NCI-H524 treated with DMSO at 0.1 percent for 48 hours (cell line): ENCODE measurements at places on chromosomes 1 and 21.

- peak; percentile 91 for DNase-seq
Observed at GRCh38 chr1:29210278-29211085, 20.3 kb downstream of the MECR start.

GRCh38 chr1:212164095-212164872 lies 120.9 kb upstream of the PPP2R5A start:
- no peak for DNase-seq

- no peak for DNase-seq
Observed at GRCh38 chr1:167455786-167456446, 62.4 kb downstream of the CD247 start.

GRCh38 chr21:41426676-41427404 lies 801 bp downstream of the MX1 start:
- DNase-seq = no peak

GRCh38 chr1:68620571-68620970 lies 123.7 kb upstream of the DEPDC1 start:
- DNase-seq = no peak

DNA sequence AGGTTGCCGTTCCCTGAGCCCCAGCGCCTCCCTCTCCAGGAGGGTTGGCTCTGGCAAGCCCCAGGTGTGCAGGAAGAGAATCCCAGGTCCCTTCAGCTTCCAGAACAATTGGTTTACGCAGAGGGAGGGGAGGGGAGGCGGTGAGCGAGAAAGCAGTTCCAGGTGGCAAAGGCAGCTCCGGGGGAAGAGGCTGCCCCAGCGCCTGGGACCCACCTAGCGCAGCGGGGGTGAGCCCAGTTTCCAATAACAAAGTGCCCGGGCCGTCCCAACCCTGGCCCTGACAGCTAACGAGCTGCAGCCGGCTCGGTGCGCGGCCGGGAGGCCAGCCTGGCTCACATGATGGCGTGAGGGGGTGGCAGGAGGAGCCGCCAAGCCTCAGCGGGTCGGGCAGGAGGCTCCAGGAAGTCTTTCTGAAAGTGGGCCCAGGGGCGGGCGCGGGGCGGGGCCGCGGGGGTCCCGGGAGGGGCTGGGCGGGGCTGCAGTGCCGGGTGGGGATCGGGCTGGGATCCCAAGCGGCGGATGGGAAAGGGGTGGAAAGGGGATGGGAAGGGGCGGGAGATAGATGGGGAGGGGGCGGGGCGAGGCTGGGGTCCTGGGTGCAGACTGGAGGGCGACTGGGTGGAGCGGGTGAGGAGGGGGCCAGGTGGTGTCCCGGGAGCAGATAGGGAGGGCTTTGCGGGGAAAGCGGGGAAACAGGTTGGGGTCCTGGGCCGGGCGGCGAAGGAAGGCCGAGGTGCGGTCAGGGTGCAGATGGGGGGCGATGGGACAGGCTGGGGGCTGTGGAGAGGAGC lies 22.8 kb downstream of the DHRS3 start:
- no peak for DNase-seq

DNA sequence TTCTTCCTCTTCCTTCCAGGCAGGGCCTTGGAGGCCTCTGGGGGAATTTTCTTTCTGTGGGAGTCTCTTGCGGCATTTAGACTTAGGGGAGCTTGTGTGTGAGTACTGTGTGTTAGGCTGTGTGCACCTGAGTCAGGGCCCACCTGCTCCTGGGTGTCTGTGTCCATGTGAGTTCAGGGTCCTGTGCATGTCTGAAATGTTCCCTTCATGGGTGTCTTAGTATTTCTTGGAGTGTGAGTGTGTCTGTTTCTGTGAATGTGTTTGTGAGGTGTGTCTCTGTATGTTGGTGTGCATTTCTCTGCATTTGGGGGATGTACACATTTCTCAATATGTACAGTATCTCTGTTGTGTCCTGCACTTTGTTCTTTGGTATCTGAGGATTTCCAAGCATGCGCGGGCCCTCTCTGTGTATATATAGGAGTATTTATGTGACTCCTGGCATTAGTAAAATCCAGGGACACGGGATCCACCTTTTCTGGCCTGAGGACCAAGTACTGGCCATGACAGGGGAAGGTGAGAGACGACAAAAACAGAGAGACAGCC lies 2.4 kb downstream of the TFAP2E start:
- no peak for DNase-seq

DNA sequence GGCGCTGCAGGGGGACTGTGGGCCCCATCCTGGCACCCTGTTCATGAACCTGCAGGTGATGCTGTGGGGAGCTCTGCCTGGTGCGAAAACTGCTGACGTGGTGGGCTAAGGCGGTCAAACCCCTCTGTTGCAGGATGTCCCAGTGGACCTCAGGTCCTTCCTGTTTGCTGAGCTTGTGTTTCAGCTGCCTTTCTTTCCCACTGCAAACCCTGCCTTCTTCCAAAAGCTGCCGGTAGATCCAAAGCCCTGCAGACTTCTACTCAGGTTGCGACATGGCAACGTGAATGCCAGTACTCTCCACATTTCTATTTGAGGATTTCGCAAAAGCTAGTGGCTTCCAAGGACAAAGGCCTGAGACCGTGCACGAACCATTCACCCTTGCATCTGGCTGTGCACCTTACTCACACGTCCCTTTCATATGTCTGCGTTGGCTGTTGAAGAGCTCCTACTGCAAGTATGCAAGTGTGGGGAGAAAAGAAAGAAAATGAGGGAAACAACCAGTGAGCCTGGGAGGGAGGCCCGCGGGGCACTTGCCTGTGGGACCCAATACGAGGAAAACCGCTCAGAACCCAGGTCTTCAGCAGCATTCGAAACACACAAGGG lies 6.2 kb upstream of the RRP1 start:
- no peak for DNase-seq

- DNase-seq = no peak
Observed at GRCh38 chr21:44390886-44391285, 37.5 kb downstream of the TRPM2 start.

GRCh38 chr21:37496972-37497371 lies 130.4 kb downstream of the DYRK1A start:
- no peak for DNase-seq

DNA sequence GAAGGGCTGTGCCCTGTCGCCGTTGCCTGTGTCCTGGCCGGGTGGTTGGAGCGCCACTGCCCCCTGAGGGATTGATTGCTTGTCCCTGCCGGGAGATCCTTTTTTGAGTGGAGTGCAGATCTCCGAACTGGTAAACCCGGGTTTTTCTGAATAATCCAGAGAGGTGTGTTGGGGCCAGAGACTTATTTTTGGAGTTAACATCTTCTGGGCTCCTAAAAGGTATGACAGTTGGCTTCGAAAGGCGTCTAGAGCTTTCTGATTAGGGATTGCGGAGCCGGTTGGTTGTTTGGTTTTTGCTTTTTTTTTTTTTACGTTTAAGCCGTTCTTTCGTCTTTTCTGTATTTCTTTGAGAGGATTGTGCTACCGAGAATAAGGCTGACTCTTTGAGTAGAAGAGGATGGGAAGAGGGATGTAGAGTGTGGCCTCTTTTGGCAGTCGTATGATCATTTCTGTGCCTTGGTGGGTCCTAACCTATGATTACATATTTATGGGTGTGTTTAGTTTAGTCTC lies 756 bp downstream of the RLF start:
- no peak for DNase-seq

DNA sequence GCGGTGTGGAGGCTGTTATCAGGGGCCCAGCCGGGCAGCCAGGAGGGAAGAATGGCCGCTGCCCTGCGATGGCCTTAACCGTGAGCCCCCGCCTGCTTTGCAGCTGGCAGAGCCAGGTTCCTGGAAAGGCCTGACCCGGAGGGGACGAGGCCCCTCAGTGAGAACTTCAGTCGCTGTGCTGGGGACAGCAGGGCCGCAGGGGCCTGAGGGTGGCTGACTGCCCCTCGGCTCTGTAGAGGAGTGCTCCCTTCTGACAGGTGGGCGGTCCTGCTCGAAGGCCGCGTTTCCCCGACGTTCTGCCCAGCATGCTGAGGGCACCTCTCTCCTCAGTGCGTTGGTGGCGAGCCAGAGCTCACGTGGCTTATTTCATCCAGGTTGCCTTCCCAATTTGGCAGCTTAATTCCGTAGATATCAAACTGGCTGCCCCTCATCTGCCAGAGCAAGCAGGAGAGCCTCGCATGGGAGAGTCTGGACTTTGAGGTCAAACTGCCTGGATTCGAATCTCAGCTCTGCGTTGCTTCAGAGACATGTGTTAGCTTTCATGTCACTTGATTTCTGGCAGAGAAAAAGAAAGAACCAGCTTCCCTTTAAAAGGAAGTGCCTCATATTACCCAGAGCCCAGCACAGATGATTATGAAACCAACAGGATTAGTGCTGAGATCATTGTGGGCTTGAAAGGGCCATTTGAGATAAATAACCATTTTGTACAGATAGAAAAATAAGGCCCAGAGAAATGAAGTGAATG lies 239.8 kb downstream of the SDCCAG8 start:
- DNase-seq = no peak

DNA sequence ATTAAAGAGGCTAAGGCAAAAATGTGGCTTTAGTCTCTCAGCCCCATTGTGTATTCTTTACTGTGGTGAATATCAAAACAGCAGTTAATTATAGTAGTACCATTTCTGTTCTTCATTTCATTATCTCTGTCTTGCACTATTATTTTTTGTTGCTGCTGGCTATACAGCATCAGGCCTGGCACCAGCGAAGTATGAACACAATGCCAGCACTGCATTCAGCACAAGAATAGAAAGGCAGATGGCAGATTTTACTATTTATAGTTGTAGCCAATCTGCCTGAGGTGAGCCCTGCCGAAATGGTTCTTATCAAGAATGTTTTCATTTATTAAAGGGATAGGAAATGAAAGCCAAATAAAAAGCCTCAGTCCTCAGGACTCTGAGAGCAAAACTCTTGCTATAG lies 72.1 kb downstream of the GPR52 start:
- no peak for DNase-seq

DNA sequence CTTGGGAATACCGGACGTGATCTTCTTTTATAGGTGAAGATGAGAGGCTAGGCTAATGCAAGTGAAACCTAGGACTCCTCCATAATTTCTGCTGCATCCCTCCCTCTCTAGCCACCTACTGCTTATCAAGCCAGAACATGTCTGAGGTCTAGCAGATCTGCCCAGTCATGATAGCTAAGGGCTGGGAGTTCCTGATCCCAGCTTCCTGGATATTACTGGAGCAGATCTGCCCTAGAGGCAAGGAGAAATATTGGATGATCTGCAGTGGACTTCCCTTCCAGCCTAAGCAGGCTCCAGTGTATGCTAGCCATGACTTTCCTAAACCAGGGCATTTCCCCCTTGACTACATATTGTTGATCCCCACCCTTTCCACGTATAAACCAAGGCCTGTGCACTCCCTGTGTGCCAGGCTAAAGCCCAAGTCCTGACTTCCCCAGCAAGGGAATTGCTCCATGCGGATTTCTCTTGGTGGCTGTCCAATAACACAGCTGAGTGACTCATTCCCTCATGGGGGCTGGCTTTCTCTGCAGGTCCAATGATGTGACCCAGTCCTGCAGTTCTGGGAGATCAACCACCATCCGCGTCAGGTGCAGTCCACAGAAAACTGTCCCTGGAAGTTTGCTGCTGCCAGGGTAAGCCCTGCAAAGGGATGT lies 15.5 kb upstream of the SARS1 start:
- no peak for DNase-seq

DNA sequence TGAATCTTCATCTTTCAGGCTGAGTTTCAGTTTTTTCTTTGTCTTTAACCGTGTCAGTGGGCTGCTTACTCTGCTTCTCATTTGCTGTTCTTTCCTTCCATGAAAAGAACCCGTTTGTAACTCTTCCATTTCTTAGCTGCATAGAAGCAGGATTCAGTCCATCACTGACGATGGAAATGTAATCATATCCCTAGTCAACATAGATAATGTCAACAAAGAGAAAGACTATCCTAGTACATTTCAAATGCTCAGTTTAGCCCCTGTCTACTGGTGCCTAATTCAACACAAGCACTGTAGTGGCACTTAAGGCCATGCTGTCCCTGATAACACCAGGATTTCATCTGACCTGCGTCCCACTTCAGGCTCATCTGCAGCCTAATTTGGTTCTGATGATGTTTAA lies 376 bp downstream of the GBP1 start:
- no peak for DNase-seq

DNA sequence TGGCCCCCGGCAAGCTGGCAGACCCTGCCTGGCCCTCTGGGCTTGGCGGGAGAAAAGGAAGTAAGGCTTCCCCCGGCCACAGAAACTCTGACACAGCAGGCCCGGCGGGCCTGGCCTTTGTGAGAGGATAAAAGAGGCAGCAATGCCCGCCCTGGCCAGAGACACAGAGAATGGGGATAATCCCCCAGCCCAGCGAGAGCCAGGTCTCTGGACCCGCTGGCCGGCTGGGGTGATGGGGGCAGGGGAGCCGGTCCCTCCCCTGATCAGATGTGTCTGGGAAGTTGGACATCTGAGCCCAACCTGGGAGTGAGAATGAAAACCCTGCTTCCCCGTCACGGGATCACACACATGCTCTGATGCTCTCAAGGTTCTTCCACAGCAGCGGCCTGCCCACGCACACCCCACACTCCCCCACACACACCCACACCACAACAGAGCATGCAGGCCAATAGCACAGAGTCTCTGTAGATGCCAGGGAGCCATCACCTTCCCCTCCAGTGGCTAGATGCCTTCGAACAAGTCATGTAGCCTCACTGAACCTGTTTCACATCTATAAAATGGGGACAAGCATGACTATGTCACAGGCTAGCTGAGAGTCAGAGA lies 4.2 kb downstream of the RSPO1 start:
- DNase-seq = no peak

DNA sequence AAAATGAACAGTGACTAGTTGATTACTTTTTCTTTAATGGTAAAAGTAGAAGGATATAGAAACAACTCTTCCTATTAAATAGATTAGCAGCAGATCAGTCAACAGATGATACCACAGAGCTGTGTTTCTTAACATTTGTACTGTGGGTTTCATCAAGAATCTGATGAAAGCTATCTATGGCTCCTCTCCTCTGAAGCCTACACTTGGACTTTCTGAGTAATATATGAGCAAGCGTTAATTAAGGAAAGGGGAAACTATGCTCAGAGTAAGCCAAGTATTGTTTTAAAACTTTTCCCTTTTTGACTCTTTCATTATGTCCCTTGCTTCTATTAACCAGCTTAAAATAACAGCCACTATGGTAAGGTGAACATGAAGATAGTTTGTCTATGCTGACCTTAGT lies 10.8 kb downstream of the ARID4B start:
- no peak for DNase-seq
